ENCODE measurements at places on chromosomes 2 and 18.
A peak's percentile ranks its signal among the peaks of the same experiment; 100 is the strongest.

- no peak for DNase-seq
Observed at GRCh38 chr2:202717598-202718310, 83.0 kb downstream of the FAM117B start.

- DNase-seq, result peak; percentile 30
Observed at GRCh38 chr18:75207310-75208154, 1.4 kb downstream of the PTGR3 start.

- DNase-seq, result no peak
Observed at GRCh38 chr2:151947813-151948165, 119.6 kb upstream of the ARL5A start.

DNA sequence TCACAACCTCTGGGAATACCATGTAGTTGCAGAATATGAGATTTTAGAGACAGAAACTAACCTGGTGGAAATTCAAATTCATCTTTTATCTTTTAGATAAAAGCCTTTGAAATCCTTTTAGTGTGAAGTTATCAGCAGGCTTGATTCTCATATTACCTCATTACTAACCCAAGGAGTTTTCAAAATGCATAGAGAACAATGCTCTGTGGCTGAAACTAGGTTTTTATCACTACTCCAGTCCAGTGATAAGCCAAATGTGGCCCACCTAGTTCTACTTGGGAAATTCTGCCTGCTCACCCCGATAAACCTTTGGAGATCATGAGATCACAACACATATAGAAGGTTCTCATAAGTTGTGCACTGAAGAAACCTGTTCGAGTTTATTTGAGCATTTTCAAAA is 121.7 kb downstream of the MMADHC start:
- no peak for DNase-seq

DNA sequence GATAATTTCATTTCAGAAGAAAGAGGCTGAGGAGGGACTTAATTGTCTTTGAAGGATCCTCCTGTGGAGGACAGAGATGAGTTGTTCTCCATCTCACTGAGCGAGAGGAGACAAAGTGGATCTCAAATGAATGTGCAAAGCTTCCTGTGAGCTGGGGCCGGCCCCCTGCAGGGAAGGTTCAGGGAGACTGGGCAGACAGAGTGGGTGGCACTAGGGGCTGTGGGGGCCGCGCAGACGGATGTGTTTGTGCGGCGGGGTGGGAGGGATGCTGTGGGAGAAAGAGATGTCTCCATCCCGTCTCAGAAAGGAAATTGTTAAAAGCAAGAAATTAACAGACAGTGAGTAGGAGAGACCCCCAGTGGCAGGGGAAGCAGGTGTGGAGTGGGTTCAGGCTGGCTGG is 29.1 kb downstream of the KLHL29 start:
- no peak for DNase-seq

- no peak for DNase-seq
Observed at GRCh38 chr2:169736902-169737301, 3.3 kb downstream of the KLHL23 start.

GRCh38 chr2:191245869-191246531 is 796 bp downstream of the MYO1B start:
- peak; percentile 29 for DNase-seq

GRCh38 chr2:51758081-51758480 is 726.1 kb upstream of the NRXN1 start:
- no peak for DNase-seq

DNA sequence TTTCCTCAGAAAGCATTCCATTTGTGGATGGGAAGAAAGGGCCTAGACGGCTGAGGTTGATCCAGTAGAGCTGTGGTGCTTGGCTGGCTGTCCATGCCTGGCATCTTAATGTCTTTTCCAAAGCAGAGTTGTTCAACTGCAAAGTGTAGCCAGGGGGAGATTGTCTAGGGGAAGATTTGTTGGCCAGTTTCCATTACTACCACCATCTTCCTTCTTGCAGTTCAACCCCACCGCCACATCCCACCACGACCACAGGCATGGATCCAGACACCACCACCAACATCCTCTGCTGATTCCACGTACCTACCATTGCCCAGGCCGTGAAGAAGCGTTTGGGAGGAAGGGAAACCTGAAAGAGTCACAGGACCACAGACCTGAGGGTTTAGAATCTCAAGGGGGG is 50.7 kb upstream of the HAAO start:
- DNase-seq, result no peak

- DNase-seq, result no peak
Observed at GRCh38 chr2:71101656-71102055, 28.4 kb downstream of the MCEE start.

DNA sequence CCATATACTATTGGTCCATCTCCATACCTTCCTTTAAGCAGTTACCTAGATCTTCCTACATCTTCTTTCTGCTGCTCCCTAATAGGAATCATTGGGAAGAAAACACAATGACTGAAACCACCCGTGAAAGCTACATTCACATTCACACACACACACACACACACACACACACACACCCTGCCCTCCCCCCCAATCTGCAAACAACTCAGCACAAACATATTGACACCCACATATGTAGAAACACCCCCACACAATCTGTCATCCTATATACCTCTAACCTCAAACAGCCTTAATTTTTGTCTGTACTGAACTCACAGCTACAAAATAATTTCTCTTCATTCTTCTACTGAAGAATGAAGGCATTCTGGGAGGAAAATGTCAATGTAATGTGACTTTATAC is 63.8 kb downstream of the KLF7 start:
- no peak for DNase-seq

GRCh38 chr2:79585701-79586433 is 73.0 kb downstream of the CTNNA2 start:
- DNase-seq, result no peak

DNA sequence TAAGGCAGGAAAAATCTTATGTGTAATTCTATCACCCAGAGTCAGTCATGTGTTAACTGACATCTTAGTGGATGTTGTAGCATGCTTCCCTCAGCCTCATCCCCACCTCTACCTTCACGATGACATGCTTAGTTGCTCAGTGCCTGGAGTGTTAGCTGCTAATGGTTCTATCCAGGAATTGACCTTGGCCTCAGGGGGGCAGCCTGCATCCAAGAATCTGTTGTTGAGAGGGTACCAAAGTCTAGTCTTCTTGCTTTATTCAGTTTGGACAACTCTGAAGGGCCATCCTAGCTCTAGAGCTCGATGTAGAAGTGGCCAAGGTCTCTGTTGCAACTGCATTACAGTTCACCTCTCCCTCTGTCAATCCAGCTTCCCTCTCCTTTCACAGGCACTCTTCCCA is 61.2 kb downstream of the ACYP2 start:
- DNase-seq, result no peak

DNA sequence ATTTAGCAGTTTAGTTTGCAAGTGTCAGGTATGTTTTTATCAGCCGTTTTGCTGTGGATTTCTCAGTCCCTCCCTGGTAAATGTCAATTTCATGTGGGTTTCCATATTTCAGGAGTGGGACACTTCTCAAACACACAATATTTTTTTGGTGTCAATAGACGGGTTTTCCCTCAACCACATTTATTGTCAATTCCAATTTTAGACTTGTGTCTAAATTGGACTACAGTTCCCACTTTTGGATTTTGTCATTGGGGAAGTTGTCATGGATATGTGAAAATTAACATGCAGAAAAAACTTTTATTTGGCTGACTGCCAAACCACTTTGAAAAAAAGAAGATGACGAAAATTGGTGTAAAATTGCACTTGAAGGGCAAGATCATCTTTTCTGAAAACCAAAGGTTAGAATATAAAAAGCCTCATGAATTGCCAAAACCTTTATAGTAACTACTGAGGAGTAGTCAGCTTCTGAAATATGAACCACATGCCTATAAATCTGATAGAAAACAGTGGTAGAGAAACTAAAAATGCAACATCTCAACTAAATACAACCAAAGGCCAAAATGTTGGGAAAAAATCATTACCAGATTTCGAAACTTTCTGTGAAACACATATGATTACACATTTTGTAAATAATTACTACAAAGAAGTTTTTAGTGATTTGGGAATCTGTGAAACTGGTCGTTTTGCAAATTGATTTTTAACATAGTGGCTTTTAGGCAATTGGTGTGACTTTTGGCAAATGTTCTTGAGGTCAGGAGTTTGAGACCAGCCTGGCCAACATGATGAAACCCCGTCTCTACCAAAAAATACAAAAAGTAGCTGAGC is 106.4 kb downstream of the BCL2L11 start:
- no peak for DNase-seq

- no peak for DNase-seq
Observed at GRCh38 chr2:201996006-201996405, 37.6 kb upstream of the FZD7 start.

GRCh38 chr2:239278361-239278760 is 122.5 kb downstream of the HDAC4 start:
- no peak for DNase-seq

GRCh38 chr2:111186933-111187332 is 66.2 kb downstream of the BCL2L11 start:
- no peak for DNase-seq

DNA sequence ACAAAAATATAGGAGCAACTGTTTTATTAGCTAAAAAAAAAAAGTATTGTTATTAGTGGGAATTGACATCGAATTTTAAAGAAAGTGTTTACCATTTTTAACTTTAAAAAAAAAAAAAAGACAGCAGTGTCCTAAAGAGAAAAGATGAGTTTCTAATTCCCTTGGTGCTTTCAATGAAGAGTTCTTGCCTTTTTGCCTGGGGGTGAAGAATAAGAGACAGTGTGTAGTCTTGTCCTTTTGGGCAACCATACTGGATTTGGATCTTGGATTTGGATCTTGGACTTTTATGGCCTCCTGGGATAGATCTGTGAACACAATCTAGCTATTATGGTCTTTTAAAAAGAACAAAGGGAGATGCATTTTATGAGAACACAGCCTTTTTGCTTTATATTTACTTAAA is 60.2 kb upstream of the GLS start:
- no peak for DNase-seq

GRCh38 chr2:101706819-101707177 is 9.3 kb downstream of the MAP4K4 start:
- DNase-seq, result no peak

DNA sequence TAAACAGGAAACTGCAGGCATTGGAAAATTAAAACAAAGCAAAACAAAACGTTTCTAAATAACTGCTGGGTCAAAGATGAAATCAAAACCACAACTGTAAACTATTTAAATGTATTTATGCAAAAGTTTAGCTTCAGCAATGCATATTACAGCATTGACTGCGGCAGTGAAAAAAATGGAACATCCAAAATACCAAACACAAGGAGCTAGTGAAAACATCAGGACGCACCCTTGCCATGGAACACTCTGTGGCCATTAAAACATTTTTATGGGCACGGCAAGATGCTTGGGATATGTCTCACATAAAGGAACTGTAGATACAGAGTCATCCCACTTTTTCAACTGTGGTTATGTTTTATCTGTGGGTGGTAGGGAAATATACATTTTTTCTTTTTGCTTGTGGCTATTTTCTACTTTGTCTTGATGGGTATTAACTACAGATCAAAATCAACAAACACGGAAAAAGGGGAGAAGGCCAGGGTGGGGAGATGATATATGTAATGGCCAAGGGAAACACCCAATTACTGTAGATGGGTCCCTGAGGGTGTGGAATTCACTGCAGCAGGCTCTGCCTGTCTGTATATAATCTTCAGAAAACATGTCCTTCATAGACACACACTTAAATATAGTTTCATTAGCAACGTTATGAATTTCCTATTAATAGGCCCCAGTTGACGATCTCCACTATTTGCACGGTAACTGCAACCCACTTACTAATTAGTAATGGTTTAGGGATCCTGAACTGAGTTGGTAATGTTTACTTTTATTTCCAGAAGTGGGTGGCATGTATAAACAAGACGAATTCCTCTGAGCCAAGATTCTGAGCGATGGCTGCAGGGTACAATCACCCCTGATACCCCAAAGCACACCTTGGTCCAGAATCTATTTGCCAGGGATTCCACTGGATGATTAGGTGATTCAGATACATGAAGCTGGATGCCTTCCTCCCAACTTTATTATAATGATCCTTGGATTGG is 110.5 kb downstream of the ACKR3 start:
- DNase-seq, result no peak

- DNase-seq, result no peak
Observed at GRCh38 chr2:60556576-60557485, 3.4 kb upstream of the BCL11A start.

DNA sequence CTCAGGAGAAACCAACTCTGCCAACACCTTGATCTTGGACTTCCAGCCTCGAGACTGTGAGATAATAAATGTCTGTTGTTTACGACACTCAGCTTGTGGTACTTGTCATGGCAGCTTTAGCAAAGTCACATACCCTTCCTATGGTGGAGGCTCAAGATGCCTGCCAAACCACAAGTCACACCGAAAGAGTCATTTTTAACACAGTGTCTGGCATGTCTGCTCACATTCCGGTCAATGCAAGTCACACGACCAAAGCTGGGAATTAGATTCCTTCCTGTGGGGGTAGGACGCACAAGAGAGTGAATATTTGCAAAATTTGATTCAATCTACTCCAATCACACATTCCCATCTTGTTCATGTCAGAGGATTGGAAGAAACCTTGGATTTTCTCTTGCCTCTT is 24.6 kb downstream of the KCNE4 start:
- DNase-seq, result no peak

GRCh38 chr2:150866431-150866830 is 379.0 kb upstream of the RND3 start:
- DNase-seq, result no peak

GRCh38 chr2:128537646-128538045 is 219.0 kb upstream of the HS6ST1 start:
- DNase-seq, result no peak

DNA sequence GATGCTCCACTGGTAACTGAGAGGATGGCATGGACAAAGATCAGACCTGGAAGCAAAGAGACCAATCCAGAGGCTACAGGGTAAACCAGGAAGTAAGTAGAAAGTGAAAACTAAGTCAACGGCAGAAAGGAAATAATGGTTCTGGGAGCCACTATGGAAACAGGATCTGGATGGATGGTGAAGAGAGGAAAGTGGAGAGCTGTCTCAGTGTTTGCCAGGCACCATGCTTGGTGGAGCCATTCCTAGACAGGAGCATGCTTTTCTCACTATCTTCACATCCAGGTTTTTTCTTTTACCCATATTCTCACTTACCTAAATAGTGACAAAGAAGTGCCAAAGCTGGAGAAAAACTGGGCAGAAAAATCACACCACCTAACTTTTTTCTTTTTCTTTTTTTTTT is 22.2 kb downstream of the ZNF521 start:
- DNase-seq, result no peak

- no peak for DNase-seq
Observed at GRCh38 chr2:127514485-127514884, 11.8 kb downstream of the IWS1 start.

- DNase-seq, result no peak
Observed at GRCh38 chr2:120177973-120178372, 45.2 kb downstream of the TMEM185B start.

All from activated T-cell treated with anti-CD3 and anti-CD28 coated beads for 48 hours (primary cell).